Activated naive CD4-positive, alpha-beta T cell treated with anti-CD3 and anti-CD28 coated beads, Interleukin-2, amount 50 U/mL, for 72 hours (primary cell): ENCODE measurements at places on chromosomes 16 and 17. TPM values are rescaled to one million over a fixed set of nuclear protein-coding genes. Genes with fewer than 3 reads are reported as not detected.

- DNase-seq: no peak
These were observed 162.7 kb upstream of the CDC42EP4 start for GRCh38 chr17:73474370-73474988.

DNA sequence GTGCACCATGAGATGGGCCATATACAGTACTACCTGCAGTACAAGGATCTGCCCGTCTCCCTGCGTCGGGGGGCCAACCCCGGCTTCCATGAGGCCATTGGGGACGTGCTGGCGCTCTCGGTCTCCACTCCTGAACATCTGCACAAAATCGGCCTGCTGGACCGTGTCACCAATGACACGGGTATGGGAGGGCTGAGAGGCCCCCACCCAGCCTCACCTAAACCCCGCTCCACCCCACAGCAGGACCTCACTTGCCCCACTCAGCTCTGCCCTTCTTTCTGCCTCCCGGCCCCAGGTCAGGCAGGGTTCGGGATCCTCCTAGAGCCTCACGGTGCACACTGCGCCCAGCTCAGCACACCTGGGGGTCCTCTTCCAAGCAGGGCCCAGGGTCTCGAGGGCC is 5.6 kb downstream of the ACE start:
- no peak for DNase-seq

DNA sequence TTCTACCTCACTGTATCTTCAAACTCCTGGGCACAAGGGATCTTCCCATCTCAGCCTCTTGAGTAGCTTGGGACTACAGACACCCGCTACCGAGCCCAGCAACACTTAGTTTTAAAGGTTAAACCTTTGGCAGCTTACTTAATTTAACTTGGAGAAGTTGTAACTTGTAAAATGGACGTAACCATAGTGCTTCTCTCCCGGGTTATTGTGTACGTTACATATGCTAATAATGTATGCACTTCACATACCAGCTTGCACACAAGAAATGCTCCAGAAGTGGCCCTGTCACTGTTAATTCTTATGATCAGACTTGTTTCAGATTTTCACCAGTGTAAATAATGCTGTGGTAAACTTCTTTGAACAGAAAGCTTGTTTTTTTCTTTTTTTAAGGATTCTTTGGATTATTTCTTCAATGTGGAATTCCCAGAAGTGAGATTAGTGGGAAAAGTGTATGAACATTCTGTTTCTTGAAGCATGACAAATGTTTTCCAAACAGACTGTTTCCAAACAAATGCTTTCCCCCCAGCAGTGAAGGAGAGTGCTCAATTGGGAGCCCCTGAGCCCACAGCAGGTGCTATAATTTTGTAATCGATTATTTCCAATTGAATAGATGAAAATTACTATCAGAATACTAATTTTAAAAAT is 61.5 kb downstream of the EPN2 start:
- DNase-seq: no peak

GRCh38 chr16:79348521-79349306 is 251.8 kb downstream of the MAF start:
- DNase-seq: no peak

IGSF6 gene
- total RNA-seq: not detected

PPM1D gene
- total RNA-seq: 24.6 TPM

CDH3 gene
- 1.0 TPM for total RNA-seq

TP53TG3F gene
- not detected for total RNA-seq
